Left hindlimb (tissue), 1 donor: ENCODE measurements at places on chromosomes 16 and 17.

GRCh38 chr17:34613064-34614019, 34.0 kb downstream of the TMEM132E start:
- no peak for DNase-seq

DNA sequence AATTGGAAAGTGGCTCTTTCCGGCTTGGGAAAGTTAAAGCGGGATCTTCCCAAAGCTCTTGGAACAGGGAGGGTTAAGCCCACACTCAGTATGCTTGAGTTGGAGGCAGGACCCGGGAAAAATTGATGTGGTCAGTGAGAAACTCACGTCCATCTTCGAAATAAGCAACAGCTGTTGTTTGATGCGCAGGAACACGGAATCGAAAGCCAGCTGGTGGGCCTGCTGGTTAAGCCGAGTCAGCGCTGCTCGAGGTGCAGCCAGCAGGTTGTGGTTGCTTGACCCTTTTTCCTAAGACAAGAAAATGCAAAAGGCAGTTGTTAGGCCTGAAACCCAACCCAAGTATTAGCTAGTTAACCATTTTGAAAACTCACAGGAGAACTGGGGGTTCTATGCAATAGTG, 49.4 kb downstream of the COG7 start:
- no peak for DNase-seq

- DNase-seq: peak; percentile 50
These were observed 45.8 kb upstream of the GAS7 start for GRCh38 chr17:10243883-10244844.

DNA sequence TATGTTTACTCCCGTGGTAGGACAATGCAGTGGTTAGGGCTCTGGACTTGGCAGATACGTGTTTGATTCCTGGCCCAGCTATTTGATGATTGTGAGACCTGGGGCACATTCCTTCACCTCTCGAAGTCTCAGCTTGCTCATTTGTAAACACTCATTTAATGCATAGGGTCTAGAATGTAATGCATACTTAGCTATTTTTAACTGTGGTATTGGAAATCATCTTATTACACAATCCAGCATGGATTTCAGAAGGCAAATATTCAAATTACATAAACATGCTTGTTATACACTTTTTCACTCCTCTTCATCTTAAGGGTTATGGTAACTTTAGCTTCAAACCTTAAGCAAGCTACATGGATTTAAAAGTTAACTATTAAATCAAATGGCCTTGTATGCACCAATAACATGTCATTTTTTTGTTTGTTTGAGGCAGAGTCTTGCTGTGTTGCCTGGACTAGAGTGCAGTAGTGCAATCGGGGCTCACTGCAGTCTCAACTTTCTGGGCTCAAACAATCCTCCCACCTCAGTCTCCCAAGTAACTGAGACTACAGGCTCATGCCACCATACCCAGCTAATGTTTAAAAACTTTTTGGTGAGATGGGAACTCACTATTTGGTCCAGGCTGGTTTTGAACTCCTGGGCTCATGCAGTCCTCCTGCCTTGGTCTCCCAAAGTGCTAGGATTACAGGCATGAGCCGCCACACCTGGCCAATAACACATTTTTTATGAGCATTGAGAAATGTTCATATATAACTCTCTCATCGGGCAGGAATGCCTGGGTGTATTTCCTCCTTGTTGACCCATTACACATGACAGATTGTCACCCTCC, 52.5 kb downstream of the VAT1L start:
- DNase-seq: no peak

- DNase-seq: no peak
These were observed 58.2 kb downstream of the PECAM1 start for GRCh38 chr17:64332502-64332901.
